Activated CD8-positive, alpha-beta memory T cell treated with anti-CD3 and anti-CD28 coated beads, Interleukin-2, amount 50 U/mL, for 4 hours (primary cell): ENCODE measurements at places on chromosomes 3 and 15.
A peak's percentile ranks its signal among the peaks of the same experiment; 100 is the strongest.

GRCh38 chr3:133662278-133662651 is 524 bp upstream of the TOPBP1 start:
- no peak for DNase-seq

- DNase-seq = no peak
These were observed 2.8 kb downstream of the GLCE start for GRCh38 chr15:69163141-69163669.

DNA sequence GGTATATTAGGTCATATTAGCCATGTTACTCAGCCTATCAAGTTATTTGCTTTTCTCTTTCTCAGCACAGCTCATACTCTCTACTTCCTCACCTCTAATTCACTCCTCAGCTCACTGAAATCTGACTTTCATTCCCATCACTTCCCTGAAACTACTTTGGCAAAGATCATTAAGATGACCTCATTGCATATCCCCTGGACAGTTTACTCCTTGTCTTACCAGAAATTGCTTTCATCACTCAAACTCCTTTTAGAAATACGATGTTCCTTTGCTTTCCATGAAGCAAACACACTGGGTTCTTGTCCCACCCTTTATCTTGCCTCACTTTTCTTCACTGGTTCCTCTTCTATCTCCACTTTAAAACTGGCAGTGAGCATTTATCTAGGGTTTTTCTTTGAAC is 354.4 kb downstream of the TUSC7 start:
- no peak for DNase-seq

GRCh38 chr15:59119625-59120024 is 14.7 kb downstream of the CCNB2 start:
- DNase-seq = no peak

- no peak for DNase-seq
These were observed 49.0 kb upstream of the FGD5 start for GRCh38 chr3:14769544-14770325.

GRCh38 chr15:50055750-50056157 is 63.3 kb downstream of the ATP8B4 start:
- no peak for DNase-seq

GRCh38 chr3:16415911-16416476 is 97.5 kb downstream of the RFTN1 start:
- DNase-seq = no peak

GRCh38 chr15:45759936-45760335 is 125.1 kb downstream of the SQOR start:
- DNase-seq = no peak

- DNase-seq = no peak
These were observed 192.0 kb upstream of the HES1 start for GRCh38 chr3:193943851-193944517.

GRCh38 chr3:160009525-160009924 is 20.9 kb downstream of the IL12A start:
- DNase-seq = no peak

- no peak for DNase-seq
These were observed 52.1 kb upstream of the TLE3 start for GRCh38 chr15:70149667-70150404.

DNA sequence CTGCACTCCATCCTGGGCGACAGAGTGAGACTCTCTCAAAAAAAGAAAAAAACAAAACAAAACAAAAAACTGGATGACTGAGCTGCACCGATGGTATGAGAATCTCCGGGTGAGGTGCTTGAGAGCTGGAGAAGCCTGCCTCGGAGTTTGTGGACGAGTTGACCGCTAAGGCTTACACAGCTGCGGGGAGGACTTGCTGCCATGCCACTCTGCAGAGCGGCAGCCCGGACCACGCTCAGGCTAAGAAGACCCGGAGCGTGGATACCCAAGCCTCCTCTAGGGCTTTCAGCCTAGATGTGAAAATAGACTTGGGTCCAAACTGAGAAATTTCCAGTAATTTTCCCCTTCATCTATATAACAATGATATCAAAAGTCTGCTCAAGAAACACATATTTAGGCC is 16.0 kb downstream of the NRROS start:
- DNase-seq = peak; percentile 6

GRCh38 chr3:192336286-192336685 is 391.1 kb downstream of the FGF12 start:
- DNase-seq = no peak

DNA sequence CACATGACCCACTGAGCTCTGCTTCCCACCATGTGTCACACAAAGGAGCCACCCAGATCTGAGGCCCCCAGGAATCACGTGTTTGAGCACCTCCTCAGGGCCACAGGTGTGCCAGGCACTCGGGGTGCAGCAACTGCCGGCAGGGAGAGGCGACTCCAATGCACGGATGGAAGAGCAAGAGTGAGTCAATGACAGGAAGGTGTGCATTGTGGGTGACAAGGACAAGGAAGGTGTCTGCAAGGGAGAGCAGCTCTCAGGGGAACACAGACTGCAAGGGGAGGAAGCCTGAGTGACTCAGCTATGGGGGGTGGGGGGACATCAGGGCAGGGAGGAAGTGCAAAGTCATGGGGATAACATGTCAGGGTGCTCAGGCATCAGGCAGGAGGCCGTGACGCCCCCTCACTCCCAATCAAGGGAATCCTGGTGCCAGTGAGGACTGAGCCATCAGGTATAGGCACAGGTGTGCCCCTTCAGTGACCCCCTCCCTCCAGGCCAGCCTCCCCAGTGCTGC is 67.4 kb downstream of the NUP210 start:
- DNase-seq = peak; percentile 34

DNA sequence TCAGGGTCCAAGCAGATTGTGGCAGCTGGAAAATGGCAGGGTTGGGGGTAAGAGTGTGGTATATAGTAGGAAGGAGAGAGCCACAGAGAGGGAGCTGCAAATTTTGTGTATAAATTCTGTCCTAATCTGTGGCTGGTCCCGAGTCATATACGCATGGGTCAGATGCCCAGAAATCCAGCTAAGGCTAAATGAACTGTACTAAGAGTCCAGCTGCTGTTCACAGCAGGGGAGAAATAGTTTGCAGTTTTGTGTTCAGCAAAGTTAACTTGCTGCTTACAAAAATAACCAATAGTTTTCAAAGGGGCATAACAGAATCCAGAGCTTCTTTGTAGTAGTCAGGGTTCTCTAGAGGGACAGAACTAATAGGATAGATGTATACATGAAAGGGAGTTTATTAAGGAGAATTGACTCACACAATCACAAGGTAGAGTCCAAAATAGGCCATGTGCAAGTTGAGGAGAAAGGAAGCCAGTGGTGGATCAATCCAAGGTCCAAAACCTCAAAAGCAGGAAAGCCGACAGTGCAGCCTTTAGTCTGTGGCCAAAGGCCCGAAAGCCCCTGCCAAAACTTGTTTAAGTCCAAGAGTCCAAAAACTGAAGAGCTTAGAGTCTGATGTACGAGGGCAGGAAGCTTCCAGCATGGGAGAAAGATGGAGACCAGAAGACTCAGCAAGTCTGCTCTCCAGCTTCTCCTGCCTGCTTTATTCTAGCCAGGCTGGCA is 146.1 kb upstream of the KBTBD8 start:
- no peak for DNase-seq

GRCh38 chr3:114144909-114145688 is 33.8 kb downstream of the DRD3 start:
- no peak for DNase-seq

- DNase-seq = no peak
These were observed 310.5 kb upstream of the TPM1 start for GRCh38 chr15:62732078-62732477.
